ENCODE measurements at places on chromosomes 4 and X. TPM values are rescaled to one million over a fixed set of nuclear protein-coding genes. Genes with fewer than 3 reads are reported as not detected.

JADE1 gene
- total RNA-seq = 32.8 TPM

NOX1 gene
- not detected for total RNA-seq

GAGE12E gene
- not detected for total RNA-seq

SSX5 gene
- not detected for total RNA-seq

DNA sequence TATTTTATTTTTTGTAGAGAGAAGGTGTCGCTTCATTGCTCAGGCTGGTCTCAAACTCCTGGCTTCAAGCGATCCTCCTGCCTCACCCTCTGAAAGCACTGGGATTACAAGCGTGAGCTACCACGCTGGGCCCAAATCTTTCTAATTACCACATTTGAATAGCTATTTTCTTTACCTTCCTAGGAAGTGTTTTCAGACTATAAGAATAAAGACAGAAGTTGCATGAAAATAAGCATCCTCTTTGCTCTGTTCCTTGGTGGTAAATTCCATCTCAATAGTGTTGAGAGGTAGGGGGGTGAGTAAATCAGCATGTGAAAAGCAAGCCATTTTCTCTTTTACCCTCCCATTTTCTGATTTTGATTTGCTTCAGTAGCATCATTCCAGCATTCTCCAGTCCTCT is 122.4 kb downstream of the LARP7 start:
- DNase-seq = no peak

DNA sequence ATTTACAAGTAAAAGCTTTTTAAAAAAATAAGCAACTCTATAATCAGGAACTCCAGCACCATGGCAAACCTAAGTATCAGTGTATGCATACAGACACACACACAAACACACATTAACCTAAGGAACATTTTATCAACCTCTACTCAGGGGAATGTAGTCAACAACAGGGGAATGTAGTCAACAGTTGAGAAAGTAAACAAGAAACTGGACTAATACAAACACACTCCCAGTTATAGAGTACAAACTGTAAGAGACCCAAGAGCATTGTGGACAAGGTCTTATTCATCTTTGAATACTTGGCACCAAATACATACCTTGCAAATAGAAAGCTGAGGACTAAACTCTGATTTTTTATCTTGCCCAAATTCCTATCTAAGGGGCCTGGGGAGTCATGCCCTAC is 36.2 kb downstream of the PAPSS1 start:
- no peak for DNase-seq

DNA sequence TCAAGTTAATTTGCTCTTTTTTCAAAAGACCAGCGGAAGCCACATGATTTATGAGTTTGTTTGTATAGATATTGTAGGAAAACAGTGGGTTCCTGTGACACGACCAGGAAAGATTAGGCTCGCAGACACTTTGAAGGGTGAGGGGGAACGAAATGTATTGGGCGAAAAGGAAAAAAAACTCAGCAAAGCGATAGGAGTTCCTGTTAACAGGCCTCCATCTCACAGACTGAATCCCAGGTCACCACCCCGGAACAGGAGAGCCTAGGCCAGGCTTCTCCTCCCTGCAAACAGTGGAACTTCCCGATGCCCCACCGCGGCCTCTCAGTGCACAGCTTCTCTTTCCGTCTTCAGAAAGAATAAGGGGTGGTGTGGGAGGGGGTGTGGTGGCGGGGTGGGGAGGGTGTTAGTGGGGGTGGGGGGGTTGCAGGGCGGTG is 181.8 kb upstream of the GPRIN3 start:
- DNase-seq = no peak

GRCh38 chr4:110483516-110483915 is 7.6 kb downstream of the ENPEP start:
- no peak for DNase-seq

- DNase-seq = no peak
Observed at GRCh38 chrX:63475200-63475599, 124.1 kb upstream of the SPIN4 start.

DNA sequence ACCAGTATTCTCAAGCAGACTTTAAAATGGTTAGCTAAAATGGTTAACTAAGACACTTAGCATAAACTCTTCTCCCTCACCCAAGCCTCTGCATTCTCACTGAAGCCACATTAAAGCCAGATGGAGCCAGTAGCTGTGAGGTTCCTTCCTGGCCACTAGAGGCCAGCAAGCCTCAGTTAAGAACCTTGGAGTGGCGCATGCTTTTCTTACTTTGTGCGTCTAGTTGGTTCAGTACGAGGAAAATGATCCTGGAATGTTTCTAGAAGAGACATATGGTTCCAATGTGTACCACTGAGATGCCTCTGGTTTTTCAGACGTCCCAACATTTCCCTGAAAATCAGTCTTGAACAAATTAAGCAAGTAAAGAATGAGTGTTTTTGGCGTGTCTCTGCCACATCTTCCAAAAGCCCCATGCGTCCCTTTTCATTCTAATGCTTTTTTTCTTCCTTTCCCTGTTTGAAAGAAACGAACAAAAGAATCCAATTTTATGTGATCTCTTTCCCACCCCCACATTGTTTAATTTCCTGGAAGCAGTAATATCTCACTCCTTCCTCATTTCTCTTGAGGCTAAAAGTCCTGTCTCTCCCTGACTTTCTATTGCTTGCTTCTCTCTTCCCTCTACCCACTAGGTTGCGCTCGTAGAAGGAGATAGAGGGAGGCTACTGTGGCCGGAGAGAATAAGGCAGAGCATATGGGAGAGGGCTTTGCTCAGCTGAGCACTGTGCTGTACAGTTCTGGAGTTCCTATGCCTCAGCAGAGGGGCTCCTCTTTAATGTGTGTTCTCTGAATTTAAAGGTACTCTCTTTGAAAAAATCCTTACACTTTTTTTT is 82.9 kb upstream of the TAB3 start:
- peak; percentile 45 for DNase-seq

GRCh38 chr4:171928336-171928735 is 115.1 kb downstream of the GALNTL6 start:
- DNase-seq = no peak

GRCh38 chr4:85474818-85475630 is at the start of gene ARHGAP24:
Gene ARHGAP24, plus strand, starts transcription at chr4:85475150.
- peak; percentile 83 for DNase-seq

GRCh38 chrX:69143530-69143929 is 21.7 kb downstream of the PJA1 start:
- DNase-seq = no peak

DNA sequence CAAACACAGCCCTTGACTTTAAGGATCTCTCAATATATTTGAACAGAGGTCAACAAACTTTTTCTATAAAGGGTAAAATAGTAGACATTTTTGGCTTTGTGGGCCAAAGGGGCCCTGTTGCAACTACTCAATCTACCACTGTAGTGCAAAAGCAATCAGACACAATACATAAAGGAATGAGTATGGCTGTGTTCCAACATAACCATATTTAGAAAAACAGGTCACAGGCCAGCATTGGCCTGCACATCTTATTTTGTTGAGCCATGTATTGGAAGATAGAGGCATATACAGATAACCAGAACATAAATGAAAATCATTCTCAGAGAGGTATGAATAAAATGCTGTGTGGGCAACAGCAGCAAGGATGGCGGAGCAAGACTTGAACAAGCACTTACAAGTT is 49.8 kb downstream of the MID1 start:
- DNase-seq = no peak

DNA sequence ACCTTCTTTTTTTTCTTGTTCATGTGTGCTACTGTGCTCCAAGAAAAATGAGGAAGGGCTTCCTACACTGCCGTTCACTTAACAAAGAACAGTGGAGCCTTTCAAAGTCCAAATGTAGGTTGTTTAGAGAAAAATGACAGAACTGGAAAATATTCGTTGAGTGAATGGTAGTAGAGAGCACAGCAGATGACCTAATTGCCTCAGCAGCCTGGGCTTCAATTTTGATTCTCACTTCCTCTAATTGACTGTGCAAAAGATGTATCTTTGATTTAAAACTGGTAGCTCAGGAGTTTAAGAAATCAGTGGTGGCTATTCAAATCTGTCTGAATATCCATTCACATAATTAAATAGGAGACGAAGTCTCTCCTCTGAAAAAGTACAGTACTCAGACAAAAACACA is 5.2 kb downstream of the NLGN4X start:
- no peak for DNase-seq

GRCh38 chr4:58163156-58163555 is 1053.0 kb upstream of the IGFBP7 start:
- no peak for DNase-seq

GRCh38 chr4:146507632-146508031 is 14.1 kb downstream of the SLC10A7 start:
- DNase-seq = peak; percentile 16

DNA sequence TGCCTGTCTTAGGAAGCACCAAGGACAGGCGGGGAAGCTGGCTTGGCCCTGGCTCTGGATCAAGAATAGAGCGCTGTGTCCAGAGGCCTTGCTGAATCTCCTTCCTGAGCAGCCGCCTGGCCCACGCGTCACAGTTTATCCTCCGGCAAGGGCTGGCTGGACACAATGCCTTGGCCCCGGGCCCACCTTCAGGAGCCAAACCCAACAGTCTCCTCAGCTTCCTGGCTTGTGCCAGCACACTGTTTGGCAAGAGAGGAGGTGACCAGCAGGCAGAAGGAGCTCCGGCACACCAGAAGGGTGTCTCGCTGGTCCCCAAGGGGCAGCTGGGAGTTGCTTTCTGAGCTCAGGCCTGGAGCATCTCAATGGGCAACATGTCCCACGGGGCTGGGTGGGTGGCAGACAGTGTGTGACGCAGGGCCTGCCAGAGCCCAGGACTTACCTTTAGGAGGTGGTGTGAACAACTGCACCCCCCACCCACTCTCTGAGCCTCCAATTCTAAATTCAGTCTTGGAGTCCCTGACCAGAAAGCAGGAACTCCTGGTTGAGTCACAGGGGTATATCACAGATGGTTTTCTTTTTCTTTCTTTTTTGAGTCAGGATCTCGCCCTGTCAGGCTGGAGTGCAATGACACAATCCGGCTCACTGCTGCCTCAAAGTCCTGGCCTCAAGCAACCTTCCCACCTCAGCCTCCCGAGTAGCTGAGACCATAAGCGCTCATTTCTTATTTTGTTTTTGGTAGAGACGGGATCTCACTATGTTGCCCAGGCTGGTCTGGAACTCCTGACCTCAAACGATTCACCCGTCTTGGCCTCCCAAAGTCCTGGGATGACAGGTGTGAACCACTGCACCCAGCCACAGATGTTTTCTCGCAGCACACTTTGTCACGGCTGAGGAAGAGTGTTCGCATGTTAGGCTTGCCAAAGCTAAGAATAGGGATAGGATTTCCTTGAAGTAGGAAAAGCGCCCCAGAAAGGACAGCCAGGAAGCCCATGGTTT is 361.2 kb downstream of the BCOR start:
- peak; percentile 75 for DNase-seq

- no peak for DNase-seq
Observed at GRCh38 chr4:173432430-173432829, 33.5 kb upstream of the SCRG1 start.

GRCh38 chr4:54094451-54094850 is 5.5 kb upstream of the GSX2 start:
- DNase-seq = no peak

GRCh38 chr4:5036239-5036638 is 15.0 kb upstream of the STK32B start:
- peak; percentile 70 for DNase-seq

DNA sequence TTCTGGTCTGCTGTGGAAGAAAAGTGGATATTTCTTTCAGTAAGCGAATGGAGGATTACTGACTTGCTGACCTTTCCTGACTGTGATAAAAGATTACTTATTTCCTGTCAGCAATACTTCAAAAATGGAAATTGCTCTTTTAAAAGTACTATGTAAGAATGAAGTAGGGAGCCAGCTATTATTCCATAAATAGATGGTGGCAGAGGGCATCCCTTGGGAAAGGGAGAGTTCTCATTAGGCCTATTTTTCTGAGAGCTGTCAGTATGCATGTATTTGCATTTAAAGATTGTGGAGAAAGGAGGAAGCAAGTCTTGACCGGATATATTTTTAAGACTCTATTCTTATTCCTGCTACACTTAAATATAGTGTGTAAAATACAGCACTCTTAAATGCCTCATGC is 37.2 kb downstream of the TMEM47 start:
- DNase-seq = no peak

DNA sequence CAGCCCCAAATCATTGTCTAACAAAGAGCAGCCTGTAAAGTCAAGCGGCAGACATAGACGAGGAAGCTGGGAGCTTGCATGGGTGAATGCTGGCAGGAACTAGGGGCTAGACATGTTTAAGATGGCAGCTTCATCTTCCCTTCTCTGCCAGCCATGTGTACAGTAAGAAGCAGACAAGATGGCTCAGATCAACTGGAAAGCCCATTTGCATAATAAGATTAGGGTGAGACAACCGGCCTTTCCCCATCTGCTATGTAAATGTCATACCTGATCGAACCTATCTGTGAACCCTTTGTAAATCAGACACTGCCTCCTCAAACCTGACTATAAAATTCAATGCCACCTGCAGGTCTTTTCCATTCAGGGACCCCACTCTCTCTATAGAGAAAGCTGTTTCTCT is 22.8 kb upstream of the HADH start:
- no peak for DNase-seq

DNA sequence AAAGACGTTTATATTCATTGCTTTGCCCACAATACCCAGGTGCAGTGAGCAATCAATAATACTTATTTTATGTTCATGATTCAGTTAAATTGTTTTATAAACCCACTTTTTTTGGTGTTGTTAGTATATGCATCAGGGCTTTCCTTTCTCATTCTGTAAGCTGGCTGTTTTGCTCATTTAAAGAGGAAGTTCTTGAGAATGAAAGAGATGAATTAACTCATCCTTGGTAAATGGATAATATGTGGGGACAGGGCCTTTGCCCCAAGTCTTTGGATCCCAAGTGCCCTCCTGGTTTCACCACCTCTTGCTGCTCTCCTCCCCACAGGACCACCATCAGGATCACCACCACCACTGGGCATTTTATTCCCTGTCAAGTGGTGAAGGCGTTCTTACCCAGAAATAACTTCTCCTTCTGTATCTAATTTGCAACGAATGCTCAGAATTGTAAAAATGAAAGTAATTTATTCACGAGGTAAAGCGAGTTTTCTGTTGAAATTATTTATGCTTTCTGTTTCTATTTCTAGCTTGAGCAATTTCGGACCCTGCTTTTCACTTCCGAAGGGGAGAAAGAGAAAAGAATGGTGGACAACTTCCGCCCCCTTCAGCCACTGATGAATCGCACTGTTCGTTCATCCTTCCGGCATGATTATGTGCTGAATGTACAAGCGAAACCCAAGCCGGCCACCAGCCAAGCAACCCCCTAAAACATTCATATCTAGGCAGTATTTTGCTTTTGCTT is 8.2 kb upstream of the ZRSR2 start:
- no peak for DNase-seq

- DNase-seq = no peak
Observed at GRCh38 chrX:133561251-133561650, 146.0 kb upstream of the GPC4 start.

Measured in IMR-90 (cell line).